Activated T-helper 1 cell treated with anti-CD3 and anti-CD28 coated beads, Interleukin-12 subunit alpha, Interleukin-12 subunit beta, Interleukin-2, Interleukin-4 antibody, amounts not matched to agents 30 ng/mL and 10 ng/mL and 1 ng/mL, durations not matched to agents 14 hours and 24 hours and 36 hours (primary cell): ENCODE measurements at places on chromosomes 16 and 17.

DNA sequence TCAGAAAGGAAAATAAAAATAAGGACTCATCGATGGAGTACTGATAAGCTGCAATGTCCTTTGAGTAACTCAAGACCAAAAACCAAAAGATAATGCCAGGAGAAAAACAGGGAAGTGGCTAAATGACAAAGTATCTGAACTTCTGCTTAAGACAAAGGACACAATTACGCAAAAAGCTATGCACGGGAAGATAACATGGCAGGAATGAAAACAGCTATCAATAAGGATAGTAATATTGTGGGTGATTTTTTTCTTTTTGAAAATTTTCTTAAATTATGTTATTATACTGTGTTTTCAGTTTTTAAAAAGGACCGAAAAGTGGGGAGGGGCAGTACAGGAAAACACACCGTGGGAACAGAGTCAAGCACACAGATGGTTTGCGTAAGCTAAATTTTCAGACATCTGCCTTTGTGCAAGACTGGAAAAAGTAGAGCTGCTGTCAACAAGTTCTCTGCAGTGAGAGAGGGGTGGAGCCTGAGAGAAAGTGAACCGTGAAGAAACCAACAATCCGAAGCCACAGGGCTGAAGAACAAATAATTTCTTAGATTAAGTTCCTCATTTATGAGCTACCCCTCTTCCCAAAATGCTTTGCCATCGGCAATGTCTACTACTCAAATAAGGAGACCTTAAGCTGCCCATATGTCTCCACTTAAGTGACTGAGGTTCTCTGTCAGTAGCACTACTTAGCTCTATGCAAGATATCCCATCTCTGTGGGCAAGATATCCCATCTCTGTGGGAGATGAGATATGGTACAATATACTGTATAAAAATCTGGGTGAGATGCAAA lies 99.9 kb upstream of the CORO6 start:
- no peak for DNase-seq

GRCh38 chr16:31198207-31198882 lies 4.2 kb downstream of the PYCARD start:
- DNase-seq, result no peak

DNA sequence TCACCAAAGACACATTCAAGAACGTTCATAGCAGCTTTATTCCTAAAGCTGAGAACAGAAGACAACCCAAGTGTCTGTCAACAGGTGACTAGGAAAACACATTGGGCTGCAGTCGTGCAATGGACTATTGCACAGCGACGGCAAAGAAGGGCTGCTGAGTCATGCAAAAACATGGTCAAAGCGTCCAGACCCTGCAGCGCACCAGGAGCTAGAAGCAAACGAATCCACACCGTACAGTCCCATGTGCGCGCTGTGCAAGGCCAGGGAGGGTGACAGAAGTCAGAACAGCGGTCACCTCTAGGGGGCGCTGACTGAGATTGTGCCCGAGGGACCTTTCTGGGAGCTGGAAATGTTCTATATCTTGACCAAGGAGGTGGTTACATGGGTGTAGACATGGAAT lies 266.4 kb downstream of the MAF start:
- no peak for DNase-seq

DNA sequence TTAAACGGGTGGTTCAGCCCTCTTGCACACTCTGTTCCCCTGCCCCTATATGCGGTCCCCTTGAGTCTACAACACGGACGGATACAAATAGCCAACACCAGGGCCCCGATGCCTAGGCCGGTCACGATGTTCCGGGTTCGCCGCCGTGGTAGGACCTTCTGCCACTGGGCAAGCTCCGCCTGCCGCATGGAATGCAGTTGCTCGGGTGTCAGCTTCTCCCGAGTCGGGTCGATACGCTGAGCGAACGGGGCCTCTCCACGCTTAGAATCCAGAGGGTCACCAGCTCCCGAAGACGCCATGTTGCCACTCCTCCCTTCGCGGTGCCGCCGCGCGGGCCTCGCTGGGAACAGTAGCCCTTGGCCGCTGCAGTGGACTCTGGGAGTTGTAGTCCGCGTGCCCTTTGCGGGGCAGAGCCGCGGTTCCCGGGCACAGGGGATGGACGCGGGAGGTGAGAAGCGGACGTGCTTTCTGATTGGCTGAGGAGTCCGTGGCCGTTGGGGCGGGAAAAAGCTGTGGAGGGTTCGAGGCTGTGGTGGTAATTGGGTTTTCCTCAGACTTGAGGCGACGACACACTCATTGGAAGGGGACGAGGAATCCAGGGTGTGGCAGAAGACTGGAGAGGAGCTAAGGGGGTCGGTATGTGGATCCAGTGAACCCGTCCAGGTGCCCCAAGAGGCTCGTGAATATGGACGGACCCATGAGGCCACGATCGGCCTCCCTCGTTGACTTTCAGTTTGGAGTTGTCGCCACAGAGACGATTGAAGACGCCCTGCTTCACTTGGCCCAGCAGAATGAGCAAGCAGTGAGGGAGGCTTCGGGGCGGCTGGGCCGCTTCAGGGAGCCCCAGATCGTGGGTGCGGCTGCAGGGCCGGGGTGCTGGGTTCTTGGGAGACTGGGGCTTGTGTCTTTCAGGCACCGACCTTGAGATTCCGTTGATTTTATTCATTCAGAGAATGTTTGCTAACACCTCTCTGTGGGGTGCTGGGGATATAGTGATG lies at the start of the genes CNTD1 and COA3:
Gene CNTD1, plus strand, starts transcription at position 479 of the 998 bp plus-strand sequence. Its CDS starts 207 bp downstream, at position 686.
Gene COA3, minus strand, starts transcription at position 322 of the 998 bp plus-strand sequence. Its CDS starts 23 bp downstream, at position 299.
- peak; percentile 73 for DNase-seq

DNA sequence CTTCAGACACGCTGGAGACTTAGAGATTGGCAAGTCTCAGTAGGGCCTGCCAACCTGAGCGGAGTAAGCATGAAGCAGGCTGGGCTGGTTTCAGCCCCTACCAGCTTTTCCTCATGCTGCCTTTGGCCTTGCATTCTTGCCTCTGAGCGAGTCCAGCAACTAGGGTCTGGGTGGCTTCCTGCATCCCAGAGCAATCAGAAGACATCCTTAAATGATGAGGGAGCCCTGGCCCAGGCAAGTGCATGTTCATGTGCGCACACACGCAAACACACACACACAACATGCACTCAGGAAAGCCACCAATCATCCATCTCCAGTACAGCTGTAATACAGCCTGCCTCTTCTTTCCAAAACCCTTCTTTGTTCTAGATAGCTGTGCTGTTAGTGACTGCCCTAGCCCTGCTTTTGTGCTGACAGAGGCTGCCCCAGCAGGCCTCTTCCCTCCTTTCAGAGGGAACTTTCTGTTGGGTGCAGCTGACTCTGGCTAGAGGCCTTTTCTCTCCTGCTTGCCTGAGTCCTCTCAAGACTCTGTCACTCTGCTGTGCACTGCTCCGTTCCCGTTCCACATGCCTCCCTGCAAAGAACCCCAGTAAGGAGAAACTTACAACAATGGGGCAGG lies 30.7 kb upstream of the TBX2 start:
- no peak for DNase-seq

GRCh38 chr17:36885153-36885735 lies 52.0 kb upstream of the LHX1 start:
- DNase-seq, result no peak

DNA sequence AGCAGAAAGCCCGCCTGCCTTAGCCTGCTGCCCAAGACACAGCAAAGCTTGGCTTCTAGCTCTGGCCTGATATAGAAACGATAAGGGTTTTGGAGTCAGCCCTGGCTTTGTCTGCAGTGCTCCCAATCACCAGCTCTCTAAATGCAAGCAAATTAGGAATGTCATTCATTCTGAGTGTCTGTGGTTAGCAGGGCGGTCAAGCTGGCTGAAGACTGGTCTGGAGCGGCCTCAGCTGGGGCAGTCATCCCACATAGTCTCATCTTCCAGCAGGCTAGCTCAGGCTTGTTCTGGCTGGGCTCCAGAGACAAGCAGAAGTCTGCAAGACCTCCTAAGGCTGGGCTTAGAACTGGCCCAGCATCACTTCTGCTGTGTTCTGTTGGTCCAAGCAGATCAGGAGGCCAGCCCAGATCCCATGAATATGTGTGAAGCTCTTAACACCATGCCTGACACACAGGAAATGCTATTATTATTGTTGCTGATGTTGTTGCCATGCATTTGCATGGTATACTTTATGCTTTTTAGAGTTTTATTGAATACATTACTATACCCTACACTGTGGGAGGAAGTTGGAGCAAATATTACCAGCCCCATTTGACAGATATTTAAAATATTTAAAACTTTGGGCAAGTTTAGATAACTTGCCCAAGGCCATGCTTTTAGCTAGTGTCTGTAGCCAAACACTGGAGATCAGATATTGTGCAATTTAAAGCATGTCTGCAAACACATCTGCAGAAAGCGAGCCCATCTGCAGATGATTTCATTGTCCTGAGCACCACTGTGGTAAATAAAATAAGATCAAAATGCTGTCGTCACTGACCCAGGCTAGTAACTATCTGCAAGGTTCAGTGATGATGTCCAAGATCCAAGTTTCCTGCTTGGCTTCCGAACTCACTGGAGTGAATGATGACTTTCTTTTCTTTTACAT lies 24.8 kb downstream of the TMC7 start:
- DNase-seq, result no peak

GRCh38 chr16:53055541-53056391 lies 975 bp downstream of the CHD9 start:
- no peak for DNase-seq
